ENCODE measurements at places on chromosomes 2 and 18. TPM values are rescaled to one million over a fixed set of nuclear protein-coding genes. Genes with fewer than 3 reads are reported as not detected.

- DNase-seq: no peak
Measured at GRCh38 chr2:142321706-142322280, 191.0 kb upstream of the LRP1B start.

- DNase-seq: no peak
Measured at GRCh38 chr18:71398531-71398930, 1109.7 kb downstream of the SOCS6 start.

- no peak for DNase-seq
Measured at GRCh38 chr18:42255908-42256765, 301.1 kb downstream of the PIK3C3 start.

- DNase-seq: no peak
Measured at GRCh38 chr2:74740741-74741431, 86.8 kb downstream of the SEMA4F start.

DNA sequence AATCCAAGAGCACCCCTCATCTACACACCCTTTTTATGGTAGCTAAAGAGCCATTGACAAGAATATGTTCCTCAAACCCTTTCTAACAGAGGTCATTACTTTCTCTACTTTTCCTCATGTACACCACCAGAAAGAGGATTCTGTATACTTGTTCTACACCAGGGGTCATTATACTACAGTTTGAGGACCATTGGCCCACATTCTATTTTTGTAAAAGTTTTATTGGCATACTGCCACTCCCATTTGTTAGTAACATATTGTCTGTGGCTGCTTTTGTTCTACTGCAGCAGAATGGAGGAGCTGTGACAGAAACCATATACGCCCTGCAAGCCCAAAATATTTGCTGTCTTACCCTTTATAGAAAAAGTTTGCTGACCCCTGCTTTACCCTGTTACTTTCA, 14.3 kb downstream of the HTR2B start:
- DNase-seq: no peak

DNA sequence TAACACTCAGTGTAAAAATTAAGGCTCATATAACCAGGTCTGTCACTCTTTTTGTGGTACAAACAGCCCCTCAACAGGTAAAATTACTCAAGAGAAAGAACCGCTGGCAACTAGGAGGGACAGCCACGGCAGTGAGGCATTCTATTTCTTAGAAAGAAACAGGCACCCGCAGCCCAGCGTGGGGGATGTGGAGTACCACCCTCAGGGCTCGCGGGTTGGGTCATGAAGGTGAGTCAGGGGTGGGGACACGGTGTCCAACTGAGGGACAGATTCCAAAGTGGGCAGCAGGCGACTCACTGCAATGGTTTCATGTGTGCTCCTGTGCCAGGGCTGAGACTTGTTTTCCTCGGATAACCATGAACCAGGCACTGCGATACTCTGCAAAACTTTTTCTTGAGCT, 129.4 kb downstream of the DTNB start:
- DNase-seq: no peak

DNA sequence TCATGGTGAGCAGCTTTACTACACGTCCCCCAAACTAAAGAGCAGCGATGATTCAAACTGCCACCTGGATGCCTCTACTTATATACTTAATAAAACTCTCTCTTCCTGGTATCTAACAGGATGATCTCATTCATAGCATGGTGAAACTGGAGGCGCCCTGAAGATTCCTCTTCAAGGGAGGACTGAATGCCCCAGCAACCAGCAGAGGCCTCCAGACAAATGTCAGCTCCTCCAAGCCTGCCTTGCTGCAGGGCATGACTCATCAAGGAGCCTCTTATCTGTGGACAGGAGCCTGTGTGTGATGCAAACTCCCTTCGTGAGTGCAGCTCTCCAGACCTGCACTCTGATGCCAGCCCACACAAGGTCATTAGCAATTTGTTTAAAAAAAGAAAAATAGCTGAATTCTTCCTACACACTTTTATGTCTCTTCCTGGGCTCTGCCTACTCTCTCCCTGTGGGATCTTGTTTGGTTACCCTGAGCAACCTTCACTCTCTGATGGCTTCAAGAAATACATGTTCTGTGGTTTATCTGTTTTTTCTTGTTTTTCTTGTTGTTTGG, 30.2 kb downstream of the LONRF2 start:
- DNase-seq: no peak

DNA sequence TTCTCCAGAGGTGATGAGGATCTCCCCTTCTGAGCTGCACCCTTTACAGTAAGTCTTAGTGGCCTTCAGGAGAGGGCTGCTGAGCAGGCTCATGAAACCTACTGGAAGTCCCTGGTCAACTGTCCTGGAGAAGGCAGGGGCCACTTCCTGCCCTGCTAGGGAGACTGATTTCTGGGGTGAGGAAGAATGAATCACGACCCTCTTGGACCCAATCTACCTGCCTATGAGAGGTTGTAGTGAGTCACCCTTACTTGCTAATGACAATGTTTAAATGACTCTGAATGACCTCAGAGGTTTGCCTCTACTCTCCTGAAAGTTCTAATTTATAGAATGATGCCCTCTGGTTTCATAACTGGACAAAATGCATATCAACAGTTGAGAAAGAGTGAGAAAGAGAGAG, 79.4 kb upstream of the FAM136A start:
- no peak for DNase-seq

- no peak for DNase-seq
Measured at GRCh38 chr2:180359522-180360282, 352.6 kb upstream of the CWC22 start.

GRCh38 chr2:215668378-215668775, 232.5 kb upstream of the FN1 start:
- DNase-seq: no peak

GRCh38 chr2:51697095-51697494, 665.2 kb upstream of the NRXN1 start:
- DNase-seq: no peak

GRCh38 chr2:28357948-28358667, 34.5 kb upstream of the FOSL2 start:
- no peak for DNase-seq

DNA sequence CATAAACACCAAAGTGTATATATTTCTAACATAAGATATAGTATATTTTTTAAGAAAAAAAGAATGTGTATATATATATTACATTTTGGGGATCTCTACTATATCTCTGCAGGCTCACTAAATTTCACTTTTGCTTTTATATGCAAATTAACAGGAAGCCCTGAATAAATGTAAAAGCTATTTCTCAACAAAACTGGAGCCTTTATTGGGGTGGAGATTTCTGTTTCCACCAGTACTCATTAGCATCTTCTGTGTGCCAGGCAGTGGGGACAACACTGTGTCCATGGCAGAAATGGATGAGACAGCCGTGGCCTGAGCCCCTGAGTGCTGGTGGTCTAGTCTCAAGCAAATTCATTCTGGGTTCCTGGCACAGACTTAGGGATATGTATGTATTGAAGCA, 41.3 kb downstream of the C18orf63 start:
- no peak for DNase-seq

DNA sequence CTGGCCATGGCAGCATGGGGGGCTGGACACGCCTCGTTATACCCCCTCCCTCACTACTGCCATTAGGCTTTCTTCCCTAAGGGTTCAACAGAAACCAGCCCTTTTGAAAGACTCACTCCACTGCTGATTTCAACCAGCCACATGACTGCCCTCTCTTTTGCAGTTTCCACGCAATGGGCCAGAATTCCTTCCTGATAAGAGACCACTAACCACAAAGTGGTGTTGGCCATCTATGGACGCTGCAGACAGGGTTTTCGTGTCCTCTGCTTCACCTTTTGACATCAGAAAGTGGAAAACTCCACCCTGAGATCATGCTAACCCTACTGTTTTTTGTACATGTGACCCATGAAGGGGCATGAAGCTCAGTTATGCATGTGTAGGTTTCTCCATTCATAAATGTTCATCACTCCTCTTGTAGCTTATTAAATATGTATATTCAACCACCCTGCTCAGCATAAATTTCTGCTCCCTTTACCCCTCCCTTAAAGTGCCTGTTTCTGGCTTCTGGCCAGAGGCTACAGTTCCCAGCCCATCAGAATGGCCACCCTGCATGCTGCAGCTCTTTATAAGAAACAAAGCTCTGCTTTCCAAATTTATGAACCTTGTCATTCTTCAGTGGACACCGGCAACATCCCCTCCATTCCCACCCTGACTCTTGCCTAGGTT, 106.6 kb upstream of the MSH6 start:
- no peak for DNase-seq

- no peak for DNase-seq
Measured at GRCh38 chr2:99974682-99975375, 167.6 kb downstream of the AFF3 start.

GRCh38 chr2:165961818-165962217, 8.2 kb upstream of the TTC21B start:
- DNase-seq: no peak

GPR55 gene
- 2.7 TPM for total RNA-seq

SULT1C3 gene
- total RNA-seq: not detected

IL36RN gene
- total RNA-seq: 0.25 TPM

LHCGR gene
- not detected for total RNA-seq

SCG2 gene
- total RNA-seq: 13.3 TPM

Data from vagina (tissue), 2 donors.